Stimulated activated naive B cell treated with anti-CD40 and anti-IgM and Interleukin-4, amounts not matched to agents 10 μg/mL and 1 μg/mL and 100 μg/mL, for 72 hours (primary cell): ENCODE measurements at places on chromosomes 6 and 20.
A peak's percentile ranks its signal among the peaks of the same experiment; 100 is the strongest.

DNA sequence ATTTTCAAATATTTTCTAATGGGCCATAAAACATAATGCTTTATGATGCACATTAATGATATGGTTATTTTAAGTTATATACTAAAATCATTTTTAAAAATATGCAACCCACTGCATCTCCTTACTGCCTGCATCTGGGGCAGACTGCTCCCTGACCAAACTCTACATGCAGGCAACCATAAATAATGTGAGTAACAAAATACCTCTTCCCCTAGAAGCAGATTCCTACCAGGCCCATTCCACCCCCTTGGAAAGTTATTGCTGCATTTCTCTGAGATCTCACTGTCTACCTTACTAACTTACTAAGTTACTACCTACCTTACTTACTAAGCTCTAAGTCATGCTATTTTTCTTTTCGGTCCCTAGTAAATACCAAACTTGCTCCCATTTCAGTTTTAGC lies 71.8 kb downstream of the ATG5 start:
- no peak for DNase-seq

DNA sequence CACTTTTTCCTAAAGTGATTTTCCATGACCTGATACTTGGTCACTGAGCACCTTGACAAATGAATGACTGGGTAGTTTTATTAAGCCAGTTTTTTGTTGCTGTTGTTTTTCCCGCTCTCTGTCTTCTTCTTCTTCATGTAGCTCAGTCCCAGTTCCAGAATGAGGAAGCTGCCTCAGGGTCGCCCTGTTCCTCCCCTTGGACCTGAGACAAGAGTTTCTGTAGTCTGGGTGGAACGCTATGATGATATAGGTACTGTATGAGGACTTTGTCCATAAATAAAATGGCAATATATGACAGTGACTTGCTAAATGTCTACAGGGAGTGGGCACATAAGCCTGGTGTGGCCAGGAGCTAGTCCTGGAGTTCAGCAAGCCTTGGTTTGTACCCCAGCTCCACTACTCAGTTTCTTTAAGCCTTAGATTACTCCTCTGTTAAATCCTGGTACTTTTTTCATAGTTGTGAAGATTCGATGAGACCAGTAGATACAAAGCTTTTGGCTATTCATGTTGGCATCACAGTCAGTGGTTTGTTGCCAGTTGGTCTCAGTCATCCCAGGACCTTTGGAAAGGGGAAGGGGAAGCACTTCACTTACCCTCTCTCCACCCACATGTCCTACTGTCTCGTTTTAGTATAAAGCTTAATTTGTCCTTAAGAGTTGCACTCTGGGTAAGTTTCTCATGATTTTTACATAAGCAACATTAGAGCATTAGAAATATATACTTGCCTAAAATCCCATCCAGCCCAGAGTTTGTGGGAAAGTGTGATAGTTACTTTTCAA lies 11.1 kb upstream of the ADIG start:
- DNase-seq = no peak

DNA sequence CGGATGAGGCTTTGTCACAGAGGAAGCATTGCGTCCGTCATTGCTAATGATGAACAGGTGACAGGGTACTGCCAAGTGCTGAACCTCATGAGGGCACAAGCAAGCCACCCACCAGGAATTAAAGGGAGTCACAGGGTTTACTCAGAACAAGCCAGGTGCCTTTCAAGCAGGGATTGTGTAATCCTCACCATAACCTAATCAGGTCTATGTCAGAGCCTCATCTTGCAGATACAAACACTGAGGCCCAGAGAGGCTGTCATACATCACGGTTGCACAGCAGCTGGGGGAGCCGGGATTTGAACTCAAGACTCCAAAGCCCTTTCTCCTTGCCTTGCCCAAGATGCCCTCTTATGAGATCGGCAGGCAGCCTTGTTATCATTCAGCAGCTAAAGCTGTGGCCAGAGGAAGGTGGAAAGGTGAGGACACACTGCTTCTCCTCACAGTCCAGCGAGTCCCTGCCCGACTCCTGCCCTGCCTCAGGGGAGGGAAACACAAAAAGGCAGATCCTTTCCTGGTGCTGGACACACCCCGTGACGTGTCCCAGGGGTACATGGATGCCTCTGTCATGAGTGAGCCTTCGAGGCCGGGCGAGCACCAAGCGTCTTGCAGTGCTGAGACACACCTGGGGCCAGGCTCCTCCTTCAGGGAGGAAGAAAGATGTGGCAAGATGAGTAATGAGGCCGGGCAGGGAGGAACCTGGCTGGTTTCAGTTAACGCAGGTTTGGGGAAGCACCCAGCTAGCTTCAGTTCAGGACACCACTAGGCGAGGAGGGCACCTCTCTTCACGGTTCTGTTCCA lies 214.9 kb downstream of the LY86 start:
- peak; percentile 79 for DNase-seq

DNA sequence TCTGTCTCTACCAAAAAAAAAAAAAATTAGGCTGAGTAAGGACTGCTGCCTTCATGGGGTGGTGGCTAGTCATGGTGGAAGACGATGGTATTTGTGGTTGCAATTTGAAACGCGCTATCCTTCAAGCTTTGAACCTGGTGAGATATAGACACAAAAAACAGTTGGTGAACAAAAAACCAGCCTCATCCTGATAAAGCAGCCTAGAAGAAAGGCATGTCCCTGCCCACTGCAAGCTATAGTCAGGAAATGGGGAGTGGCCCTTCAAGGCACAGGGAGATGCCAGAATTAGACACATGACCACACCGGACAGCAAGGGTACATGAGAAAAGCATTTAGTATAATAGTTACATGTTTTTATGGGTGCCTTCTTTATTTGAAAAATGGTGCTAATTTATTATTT lies 193.6 kb downstream of the NFATC2 start:
- no peak for DNase-seq

DNA sequence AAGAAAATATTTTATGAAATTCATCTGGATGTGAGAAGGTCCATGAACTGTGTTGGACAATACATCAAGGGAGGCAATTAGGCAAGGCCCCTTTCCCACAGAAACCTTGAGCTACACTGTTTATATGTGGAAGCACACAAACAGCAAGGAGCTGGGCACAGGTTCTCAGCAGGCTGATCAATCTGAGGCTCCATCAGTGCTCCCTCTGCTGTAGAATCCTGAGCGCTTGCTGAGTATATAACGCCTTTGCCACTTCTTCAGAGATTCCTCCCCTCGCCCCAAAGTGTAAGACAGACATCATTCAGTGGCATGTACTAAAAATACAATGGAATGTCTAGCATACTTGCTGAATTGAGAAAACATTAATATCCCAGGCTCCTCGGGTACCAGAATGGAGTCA lies 146.9 kb downstream of the PRKN start:
- no peak for DNase-seq

DNA sequence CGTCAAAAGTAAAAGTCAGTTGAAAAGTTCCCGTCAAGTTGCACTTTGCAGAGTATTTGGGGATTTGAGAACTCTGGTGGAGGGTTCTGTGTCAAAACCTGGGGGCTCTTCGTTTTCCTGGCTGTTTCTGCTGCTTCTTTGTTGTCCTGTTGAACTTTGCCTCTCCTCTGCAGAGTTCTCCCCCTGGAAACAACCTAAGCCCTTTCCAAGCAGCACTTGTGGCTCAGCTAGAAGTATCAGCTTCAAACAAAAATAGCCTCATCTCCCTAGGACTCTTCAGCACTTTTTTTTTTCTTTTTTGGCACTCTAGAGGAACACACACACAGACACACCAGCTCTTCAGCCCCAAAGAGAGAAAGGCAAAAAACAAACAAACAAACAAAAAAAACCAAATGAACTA lies at the start of gene TRDN:
TRDN (minus strand) TSS at position 169 of the 400 bp plus-strand sequence. CDS start 175 bp downstream, outside the sequence.
- DNase-seq = no peak

- no peak for DNase-seq
Measured at GRCh38 chr6:16630026-16630643, 131.1 kb downstream of the ATXN1 start.

GRCh38 chr6:168903613-168904345 lies 349.9 kb downstream of the THBS2 start:
- no peak for DNase-seq

DNA sequence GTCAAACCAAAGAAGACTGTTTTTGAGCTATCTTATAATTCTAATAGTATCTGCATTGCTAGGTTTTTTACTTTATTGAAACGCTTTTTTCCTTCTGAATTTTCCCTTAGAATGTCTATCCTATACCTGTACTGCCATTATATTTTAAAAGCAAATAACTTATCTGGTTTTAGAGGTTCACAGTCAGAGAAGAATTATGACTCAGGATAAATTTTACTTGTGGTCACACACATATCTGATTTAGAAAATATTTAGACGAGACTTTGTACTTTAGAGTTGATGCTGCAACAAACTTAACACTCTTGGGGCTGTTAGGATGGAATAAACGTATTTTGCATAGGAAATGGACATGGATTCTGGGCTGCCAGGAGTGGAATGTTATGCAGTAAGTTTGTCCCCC lies 33.0 kb downstream of the LMBRD1 start:
- no peak for DNase-seq

DNA sequence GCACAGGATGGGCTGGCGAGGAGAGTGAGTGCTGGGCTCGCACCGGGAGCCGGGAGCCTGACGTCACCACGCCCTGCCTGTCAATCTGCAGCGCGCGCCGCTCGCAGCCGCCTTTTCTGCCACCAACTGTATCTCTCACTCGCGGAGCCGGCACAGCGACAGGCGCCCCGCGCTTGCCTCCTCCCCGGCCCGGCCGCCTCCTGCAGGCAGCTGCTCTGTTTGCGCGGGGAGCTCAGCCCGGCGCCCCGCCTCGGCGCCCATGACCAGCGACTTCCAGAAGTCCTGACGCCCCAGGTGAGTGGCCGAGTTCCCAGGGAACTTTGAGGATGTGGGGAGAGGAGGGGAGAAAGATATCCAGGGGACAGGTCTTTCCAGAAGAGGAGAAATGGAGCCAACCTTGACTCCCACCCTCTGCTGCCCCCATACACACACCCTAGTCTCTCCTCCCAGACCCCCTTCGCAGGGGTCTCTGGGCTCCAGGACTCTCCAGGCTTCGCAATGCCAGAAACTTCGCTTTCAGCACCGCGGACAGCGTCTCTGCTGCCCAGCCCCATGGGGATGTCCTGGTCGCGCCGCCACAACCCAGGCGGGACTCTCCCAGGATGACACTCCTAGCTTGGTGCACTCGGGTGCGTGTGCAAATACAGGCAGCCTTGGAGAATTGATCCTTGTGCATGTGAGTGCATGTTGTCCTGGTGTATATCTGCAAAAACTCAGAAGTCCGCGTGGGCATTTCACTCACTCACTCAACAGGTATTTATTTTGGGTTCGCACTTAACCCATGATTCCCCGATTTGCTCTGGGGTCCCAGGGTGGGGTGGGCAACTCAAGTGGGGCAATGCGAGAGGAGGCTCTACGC lies at the start of gene GPR6:
GPR6 (plus strand) TSS at position 138 of the 859 bp plus-strand sequence. CDS start 802 bp downstream, outside the sequence.
- DNase-seq = peak; percentile 9

DNA sequence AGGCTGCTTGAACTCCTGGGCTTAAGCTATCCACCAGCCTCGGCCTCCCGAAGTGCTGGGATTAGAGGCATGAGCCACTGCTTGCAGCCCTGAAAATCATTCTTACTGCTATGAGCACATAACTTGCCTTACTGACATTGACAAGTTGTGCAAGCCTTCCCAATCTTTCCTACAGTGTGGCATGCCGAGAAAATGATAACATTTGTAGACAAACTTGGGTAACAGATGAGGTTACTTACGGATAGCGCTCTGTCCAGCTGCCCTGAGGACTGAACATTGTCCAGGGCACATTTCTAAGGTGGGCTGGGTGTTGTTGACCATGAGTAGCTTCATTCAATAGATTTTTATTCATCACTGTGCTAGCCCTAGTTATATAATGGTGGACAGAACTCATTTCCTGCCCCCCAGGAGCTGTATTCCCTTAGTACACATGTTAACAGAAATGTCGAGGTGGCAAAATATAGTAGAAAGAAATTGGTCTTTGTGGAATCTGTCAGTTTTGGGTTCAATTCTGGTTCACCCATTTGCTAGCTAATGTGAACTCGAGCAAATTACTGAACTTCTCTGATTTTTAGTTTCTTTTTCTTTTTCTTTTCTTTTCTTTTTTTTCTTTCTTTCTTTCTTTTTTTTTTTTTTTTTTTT lies 118.4 kb upstream of the AKIRIN2 start:
- DNase-seq = no peak

DNA sequence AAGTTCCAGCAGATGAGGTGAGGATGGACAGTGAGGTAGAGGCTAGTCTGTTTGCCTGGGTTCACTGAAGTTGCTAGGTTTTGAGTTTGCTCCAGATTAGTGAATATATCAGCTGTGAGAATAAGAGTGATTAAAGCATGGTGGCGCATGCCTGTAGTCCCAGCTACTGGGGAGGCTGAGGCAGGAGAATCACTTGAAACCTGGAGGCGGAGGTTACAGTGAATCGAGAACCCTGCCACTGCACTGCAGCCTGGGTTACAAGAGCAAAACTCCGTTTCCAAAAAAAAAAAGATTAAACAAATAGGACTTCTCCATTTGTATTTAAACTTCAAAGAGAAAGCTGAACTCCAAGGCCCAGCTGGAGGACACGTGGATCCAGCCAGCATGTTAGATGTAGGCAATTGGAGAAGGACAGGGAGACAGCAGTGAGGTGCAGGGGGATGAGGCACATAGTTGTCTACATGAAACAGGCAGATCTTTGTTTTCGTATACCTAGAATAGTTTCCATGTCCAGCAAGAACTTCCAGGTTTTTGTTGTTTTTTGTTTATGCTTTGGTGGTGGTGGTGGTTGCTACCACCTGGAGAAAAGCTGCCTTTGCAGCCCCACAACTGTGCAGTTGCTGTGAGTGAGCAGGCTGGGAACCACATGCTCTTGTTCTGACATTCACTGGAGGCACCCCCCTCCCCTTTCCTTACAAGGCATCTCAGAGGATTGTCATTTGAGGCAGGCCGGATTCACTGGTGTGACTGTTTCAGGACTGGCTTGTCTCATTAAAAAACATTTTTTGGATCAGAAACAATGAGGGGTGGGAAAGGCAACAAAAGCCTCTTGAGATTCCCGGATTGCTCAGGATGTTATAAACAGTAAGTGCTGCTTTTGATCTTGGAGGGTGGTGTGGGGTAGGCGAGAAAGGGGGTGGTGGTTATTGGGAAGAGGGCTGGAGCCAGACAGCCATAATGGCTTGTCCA lies 72.3 kb downstream of the JARID2 start:
- no peak for DNase-seq

DNA sequence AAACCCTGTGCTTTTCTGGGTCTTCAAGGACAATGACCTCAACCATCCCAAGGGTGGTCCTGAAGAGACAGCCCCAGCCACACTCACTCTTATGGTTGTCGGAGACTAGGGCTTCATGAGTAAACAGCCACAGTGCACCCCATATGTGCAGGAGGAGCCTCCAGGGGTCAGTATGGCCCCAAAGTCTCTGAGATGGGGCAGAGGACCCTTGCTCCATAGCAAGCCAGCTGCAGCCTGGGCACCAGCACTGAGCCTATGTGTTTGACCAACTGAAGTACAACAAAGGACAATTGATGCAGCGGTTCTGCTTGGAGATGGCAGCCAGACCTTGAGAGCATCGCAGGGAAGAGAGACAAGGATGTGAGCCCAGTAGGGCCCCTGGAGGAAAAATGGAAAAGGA lies 112.2 kb downstream of the LRFN2 start:
- no peak for DNase-seq
